Activated T-cell treated with anti-CD3 and anti-CD28 coated beads for 1 hour (primary cell): ENCODE measurements at places on chromosomes 11 and 22.

GRCh38 chr11:128519338-128519737 is 68.0 kb downstream of the ETS1 start:
- DNase-seq = no peak

- no peak for DNase-seq
These were observed 16.4 kb downstream of the USP2 start for GRCh38 chr11:119365071-119365591.

- no peak for DNase-seq
These were observed 17.7 kb downstream of the PAMR1 start for GRCh38 chr11:35507688-35508087.

DNA sequence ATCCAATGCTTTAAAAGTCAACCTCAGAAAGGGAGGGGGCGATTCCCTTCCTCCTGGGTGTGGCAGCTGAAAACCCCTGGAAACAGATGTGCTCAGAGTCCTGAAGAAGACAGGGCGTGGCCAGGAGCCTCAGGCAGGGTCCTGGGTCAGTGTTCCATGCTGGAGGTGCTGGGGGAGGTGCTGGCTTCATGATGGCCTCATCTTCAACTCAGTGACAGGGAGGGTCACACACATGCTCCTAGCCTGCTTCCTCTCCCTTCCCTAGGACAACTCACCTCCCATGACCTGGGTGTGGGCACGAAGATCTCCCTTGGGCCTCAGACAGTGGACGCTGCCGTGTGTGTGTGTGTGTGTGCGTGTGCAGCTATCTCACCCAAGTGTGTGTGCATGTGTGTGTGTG is 245.6 kb upstream of the B3GAT1 start:
- DNase-seq = no peak

GRCh38 chr11:1204381-1205101 is 18.3 kb upstream of the MUC5B start:
- no peak for DNase-seq
